ENCODE measurements at places on chromosomes 5 and 9. TPM values are rescaled to one million over a fixed set of nuclear protein-coding genes. Genes with fewer than 3 reads are reported as not detected.

DNA sequence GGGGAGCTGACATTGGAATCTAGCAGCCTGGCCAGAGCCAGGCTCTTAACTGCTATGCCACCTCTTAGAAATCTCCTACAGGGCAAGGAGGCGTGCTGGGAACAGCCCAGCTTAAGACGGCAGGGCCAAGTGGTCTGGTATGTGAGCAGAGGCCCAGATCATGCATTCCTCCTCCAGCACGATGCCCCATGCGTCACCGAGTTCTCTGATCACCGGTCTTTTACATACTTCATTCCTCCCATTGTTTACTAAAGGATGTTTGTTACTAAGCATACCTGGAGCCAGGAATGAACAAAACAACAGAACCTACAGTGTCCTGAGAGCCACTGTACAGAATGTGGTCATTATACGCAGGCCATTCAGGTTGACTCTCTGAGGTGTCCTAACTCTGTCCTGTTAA is 73.8 kb downstream of the TRIO start:
- peak; percentile 72 for DNase-seq

Gene ANKRD33B
- 6.1 TPM for total RNA-seq

GRCh38 chr5:142756576-142756975 is 13.6 kb upstream of the ARHGAP26 start:
- no peak for DNase-seq

Gene IL33
- total RNA-seq = 64.8 TPM

DNA sequence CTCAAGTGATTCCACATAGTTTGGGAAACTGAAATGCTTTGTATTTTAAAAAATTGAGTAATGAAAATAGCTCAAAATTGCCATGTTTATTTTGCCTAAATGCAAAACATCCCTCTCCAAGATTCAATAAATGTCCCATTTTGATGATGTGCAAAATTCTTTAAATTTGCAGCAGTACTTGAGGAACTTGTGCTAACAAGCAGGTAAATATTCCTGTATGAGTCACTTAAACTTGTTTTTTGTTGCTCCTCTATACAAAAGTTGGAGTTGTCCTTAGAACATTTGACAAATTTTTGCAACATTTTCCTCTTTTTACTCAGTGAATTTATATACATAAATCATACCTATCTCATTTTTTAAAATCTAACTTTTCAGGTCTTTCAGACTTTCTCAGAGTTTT is 280.2 kb downstream of the CDH12 start:
- no peak for DNase-seq

Gene AFAP1L1
- 32.7 TPM for total RNA-seq

Gene PCDHGA12
- total RNA-seq = 7.6 TPM

- DNase-seq = peak; percentile 92
These were observed 29.3 kb upstream of the OBP2B start for GRCh38 chr9:133238272-133238850.

GRCh38 chr5:93723005-93723404 is 18.4 kb downstream of the POU5F2 start:
- no peak for DNase-seq

DNA sequence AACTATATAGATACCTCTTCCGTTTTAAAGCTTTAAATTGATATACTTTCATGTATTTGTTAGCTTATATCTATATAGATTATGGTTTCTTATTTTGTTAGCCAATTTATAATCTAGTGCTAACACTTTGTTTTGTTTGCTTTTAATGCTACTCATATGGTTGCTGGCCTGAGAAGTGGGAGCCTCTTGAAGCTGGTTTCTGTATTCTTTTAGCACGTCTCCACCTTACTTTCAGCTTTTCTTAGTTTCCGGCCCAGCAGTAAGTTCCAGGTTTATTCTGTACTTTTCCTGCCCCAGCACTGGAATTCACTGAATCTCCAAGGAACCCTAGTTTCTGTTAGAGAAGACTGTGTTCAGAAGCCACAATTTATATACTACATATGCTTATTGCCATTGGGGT is 458.9 kb downstream of the PRR16 start:
- DNase-seq = no peak

Gene SLC46A2
- 17.0 TPM for total RNA-seq

GRCh38 chr5:103374473-103374963 is 116.0 kb downstream of the MACIR start:
- no peak for DNase-seq

DNA sequence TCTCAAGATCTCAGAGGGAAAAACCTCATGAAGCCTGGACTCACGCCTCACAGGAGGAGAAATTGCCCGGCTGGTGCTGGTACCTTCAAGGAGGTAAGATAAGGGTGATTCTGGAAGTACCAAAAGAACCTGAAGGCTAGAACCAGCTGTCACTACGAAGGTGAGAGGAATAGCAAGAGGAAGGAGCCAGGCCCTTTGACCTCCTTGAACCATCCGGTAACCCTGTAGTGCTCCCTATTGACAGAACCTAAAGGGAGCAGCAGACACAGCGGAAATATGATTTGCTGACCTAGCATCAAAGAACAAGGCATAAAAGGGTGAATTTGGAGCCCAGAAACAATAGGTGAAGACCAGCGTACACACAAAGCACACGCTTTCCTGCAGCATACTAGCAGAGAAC is 92.2 kb downstream of the DOCK8 start:
- no peak for DNase-seq

DNA sequence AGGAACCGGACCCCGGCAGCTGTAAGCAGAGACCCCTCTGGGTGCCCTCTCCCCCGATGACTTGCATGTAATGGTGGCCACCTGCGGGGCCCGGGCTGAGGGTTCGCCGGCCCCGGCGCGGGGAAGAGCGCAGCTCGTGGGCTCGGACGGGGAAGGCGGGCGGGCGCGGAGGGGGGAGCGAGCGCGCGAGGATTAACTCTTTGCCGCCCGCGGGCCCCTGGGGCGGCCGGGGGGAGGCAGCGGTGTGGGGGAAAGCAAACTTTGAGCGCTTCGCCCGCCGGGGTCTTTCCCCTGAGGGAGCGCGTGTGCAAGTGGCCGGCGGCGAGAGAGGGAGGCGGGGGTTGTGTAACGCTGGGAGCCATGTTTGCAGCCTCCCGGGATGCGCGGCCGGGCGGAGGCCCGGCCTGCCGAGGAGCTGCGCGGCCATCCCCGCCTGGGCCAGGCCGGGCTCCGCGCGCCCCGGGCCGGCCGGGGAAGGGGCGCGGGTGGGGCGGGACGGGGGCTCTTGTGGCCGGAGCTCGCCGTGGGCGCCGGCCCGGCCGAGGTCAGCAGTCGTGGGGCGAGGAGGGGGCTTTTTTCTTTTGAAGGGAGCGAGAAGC is 547 bp downstream of the ANP32B start:
- DNase-seq = peak; percentile 86

GRCh38 chr5:2780421-2781171 is 29.1 kb upstream of the IRX2 start:
- DNase-seq = peak; percentile 95

DNA sequence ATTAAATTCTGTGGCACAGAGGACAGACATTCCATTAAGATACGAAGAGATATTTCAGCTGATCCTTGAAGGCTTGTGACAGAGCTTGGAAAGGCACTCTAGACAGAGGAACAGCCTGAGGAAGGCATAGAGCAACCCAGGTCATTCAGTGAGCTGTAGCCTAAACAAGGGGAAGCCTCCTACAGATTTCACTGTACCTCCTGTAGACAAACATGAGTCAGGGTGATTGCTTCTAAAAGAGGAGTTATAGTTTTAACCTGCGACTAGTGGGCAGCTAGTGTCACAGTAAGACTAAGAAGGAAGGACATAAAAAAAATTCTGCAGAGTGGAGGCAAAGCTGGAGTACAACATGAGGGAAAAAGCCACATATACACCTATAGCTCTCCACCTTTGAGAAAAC is 43.5 kb upstream of the ANKDD1B start:
- no peak for DNase-seq

GRCh38 chr9:6975198-6975597 is 217.4 kb downstream of the KDM4C start:
- no peak for DNase-seq

GRCh38 chr9:92728831-92729734 is 35.5 kb downstream of the BICD2 start:
- peak; percentile 74 for DNase-seq

- DNase-seq = peak; percentile 73
These were observed 1.0 kb downstream of the NAIF1 start for GRCh38 chr9:128065907-128066712.

GRCh38 chr5:34487159-34487879 is 168.8 kb upstream of the RAI14 start:
- DNase-seq = no peak

Gene NMUR2
- 2.1 TPM for total RNA-seq

DNA sequence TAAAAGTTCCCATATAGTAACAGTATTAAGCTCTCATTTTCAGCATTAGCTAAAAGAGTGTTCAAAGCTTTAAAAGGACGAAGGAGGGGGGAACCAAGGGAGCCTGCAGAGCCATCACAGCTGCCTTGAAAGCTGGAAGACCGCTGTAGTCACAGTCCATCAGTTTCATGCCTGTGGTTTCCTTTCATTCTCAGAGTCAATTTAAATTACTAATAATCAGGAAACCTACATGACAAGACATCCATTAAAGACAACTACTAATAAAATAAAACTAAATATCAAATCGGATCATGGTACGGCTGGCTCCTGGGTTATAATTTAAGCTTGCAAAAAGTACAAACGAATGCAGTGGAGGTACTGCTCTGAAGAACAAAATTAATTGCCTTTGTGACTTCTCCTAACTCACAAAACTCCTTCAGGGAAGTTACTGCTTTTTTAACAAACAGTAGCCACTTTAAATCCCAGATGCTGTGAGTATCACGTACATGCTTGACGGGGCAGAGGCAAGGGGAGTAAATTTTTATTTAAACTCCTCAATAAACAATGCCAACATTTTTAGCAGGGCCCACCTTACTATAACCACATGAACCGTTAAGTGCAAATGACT is 213.5 kb downstream of the DENND1A start:
- no peak for DNase-seq

DNA sequence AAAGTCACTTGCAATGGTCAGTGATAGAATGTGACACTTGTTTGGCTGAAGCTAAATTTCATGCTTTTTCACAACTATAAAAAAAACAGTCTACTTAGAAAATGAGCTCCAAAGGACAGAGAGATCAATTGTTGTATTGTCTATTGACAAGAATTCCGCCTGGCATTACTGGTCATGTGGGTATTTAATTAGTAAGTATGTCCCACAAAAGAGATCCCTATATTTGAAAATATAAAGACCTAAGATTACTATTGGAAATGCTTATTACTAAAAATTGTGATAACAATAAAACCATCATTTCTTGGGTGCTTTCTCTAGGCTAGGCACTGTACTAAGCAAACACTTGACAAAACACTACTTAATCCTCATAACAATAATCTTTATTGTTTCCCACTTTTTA is 745.2 kb upstream of the C9orf72 start:
- no peak for DNase-seq

GRCh38 chr5:102049517-102049916 is 246.6 kb downstream of the SLCO4C1 start:
- DNase-seq = no peak

GRCh38 chr9:5089737-5090136 is 95.7 kb downstream of the INSL6 start:
- DNase-seq = no peak

- no peak for DNase-seq
These were observed 13.2 kb downstream of the ATOX1 start for GRCh38 chr5:151745071-151745705.

Gene NIPBL
- 63.0 TPM for total RNA-seq

DNA sequence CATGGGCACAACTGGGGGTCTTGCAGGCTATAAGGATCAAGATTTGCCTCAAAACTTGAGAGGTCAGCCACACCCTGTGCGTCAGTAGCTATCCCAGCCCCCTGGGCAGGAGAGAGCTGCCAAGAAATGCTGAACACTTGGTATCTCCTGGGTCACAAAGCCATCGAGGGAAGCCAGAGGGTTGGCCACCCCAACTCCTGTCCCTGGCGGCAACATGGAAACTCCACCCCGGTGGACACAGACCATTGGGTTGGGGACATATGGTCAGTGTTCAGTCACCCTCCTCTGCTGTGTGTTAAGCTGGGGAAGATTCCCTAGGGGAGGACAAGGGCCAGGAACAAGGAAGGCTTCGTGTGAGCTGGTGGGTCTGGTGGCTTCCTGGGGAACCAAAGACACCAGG is 140.6 kb downstream of the C5orf15 start:
- DNase-seq = no peak

Gene AIF1L
- 12.3 TPM for total RNA-seq

Gene KIF12
- 6.2 TPM for total RNA-seq

DNA sequence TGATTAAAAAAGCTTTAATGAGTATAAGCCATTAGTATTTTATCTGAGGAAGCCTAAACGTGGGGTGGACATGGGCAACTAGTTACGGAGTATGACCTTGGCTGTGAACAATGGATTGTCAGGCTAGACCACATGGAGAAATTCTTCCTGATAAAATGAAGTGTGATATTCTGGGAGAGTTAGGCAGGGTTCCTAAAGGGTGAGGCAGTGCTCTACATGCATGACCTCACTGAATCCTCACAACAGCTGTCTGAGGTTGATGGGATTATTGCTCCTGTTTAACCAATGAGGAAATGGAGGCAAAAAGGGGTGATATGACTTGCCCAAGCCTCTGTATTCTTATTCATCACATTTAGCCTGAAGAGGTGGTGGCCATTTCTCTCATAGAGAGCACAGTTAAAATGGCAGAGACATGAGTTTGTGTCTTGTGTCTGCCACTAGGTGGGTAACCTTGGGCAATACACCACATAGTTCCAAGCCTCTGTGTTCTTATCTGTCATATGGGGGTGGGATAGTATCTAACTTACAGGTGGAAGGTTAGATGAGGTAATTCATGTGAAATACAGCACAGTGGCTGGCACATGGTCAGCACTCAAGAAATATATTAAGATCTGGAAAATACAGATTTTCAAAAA is 96.1 kb upstream of the NR3C1 start:
- no peak for DNase-seq

Gene CAVIN4
- 1.3 TPM for total RNA-seq

DNA sequence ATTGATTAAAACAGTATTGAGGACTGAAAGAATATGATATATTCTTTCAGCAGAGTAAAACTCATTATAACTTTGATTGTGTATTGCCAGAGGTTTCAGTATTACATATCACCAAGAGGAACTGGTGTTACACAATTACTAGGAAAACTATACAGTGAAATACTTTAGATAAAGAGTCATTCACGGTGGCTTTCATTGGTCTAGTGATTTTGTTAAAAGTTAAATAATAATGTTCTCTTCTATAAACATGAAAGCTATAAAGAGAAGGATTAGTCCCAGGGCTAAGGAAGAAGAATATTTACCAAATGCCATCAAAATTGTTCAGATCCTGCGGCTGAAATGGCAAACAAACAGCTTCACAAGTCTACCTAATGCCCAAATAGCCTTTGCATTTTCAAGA is 306.2 kb downstream of the SEMA5A start:
- DNase-seq = no peak

GRCh38 chr5:9712911-9713310 is 82.8 kb upstream of the TAS2R1 start:
- no peak for DNase-seq

- DNase-seq = no peak
These were observed 584.4 kb upstream of the ACO1 start for GRCh38 chr9:31799953-31800609.

GRCh38 chr5:168039566-168040248 is 251.7 kb upstream of the WWC1 start:
- no peak for DNase-seq
